Fibroblast of skin of right biceps (primary cell): ENCODE measurements at places on chromosomes 12 and 14.

DNA sequence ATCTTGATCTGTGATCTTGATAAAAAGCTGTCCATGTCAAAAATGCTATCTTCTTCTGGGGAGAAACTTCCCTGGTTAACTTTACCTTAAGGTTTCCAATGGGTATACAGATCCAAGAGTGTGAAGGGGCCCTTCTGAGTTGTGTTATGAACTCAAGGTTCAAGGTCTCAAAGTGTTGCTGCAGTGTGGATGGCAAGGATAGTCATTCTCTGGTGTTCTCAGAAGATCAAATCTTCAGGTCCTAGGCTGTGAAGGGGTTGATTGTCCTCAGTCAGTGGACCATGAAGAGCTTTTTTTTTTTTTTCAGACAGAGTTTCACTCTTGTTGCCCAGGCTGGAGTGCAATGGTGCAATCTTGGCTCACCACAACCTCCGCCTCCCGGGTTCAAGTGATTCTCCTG is 114.4 kb downstream of the SPTSSA start:
- no peak for DNase-seq

DNA sequence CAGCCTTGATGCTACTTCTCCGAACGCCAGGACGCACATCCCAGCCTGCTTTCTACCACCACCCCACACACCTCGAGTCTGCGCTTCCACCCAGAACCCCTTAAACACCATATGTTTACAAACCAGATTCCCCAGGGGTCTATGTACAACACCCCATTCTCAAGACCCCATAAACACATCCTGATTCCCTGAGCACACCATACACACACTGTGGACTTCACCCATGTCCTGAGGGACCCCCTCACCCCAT is 733 bp downstream of the TTC7B start:
- DNase-seq: no peak

DNA sequence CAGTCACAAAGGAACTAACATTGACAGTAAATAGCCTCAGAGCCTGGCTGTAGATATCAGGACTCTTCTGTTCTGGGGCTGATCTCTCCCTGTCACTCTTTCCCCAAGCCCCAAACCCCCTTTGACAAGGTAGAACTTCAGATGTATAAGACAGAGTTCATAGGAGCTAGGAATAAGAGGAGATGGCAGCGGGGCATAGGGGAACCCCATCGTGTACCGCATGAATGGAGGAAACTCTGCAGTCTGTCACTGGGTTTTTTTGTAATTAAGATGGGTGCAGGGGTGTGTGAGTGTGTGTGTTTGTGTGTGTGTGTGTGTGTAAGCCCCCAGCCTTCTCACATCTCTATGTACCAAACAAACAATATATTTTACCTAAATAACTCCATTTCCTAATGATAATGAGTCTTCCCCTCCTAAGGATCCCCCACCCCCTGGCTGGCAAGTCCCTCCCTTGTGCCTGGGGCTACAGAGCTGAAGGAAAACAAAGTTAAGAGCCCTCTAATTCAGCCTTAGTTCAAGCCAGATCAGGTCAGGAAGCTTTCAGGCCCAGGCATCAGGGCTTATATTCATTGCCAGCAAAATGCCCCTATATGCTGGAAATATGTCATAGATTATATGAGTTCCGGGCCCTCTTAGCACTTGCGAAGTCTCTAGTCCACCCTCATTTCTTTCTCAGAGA is 9.1 kb upstream of the HOXC4 start:
- DNase-seq: no peak

DNA sequence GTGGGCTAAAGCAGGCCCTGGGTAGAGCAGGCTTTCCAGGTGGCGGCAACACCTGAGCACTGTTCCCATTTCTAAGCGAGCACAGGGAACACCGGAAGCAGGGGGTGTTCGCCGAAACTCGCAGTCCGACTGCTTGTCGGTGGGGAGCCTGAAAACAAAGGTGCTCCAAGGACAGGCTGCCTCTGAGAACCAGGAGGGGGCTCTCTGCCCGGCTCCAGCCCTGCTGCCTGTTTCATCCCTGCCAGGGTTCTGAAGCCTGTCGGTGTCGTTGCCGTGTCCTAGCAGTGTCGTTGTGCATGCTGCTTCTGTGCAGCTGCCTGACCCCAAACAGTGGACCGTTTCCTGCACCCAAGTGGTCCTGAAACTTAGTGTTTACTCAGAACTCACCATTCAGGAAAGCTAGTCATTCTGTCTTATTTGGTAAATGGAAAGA is 21.8 kb downstream of the CCNK start:
- DNase-seq: no peak

DNA sequence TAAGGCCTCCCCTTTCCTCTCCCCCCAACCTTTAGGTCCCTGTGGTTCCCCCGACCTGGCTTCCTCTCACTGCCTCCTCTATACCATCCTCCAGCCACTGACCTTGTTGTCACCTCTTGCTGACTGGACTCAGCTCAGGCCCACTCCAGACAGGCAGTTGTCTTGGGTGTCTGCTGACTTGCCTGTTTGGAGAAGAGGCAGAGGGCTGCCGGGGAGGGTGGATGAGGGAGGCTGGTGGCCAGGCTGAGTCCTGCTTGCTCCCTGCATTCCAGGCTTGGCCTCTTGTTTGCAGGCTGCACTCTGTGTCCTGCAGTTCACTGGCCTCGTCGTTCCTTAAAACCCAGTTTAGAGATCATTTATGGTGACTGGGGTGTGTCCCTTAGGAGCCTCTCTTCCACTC is 31.0 kb upstream of the RD3L start:
- no peak for DNase-seq

DNA sequence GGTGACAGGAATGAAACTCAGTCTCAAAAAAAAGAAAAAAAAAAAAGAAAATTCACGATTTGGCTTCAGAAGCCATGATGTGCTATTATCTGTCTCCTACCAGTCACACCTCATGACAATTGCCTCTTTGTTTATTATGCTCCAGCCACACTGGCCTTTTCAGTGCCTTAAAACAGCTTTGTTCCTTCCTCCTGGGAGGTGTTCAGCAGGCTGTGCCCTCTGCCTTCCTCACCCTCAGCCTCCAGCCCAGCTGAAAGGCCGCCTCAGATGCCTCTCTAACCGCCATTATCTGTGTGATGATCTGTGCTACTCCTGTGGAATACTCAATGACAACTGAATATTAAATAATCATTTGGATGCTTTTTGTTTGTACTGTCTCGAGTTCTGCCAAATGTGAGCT is 8.6 kb upstream of the ARPC3 start:
- no peak for DNase-seq

GRCh38 chr12:71865757-71866536 is 26.4 kb downstream of the TBC1D15 start:
- no peak for DNase-seq

- peak; percentile 3 for DNase-seq
These were observed 19.4 kb upstream of the CNTN1 start for GRCh38 chr12:40672741-40673271.

DNA sequence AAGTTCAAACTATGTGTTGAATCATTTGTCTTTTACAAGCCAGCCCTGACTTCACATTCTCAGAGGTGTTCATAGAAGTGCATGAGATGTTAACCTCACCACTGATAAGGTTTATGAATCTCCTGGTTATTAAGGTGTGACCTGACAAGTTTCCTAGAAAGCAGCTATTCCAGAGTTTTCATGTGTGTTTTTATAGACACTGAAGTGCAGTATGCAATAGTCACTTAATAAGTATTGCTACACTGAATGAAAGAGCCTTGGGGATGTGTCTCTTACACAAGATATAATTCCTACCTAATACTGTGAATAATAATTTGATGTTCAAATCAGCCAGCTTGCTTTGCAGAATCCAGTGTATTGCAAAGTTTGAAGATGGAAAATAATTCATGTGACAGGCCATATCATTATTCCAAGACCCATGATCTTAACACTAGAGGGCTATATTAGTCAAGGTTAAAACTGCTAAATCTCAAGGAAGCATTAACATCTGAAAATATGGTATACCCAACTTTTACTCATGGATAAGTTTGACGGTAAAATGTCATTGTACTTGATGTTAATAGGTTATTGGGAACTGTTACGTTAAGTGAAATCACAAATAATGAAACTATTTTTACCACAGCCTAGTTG is 13.0 kb downstream of the SLC25A3 start:
- DNase-seq: no peak

DNA sequence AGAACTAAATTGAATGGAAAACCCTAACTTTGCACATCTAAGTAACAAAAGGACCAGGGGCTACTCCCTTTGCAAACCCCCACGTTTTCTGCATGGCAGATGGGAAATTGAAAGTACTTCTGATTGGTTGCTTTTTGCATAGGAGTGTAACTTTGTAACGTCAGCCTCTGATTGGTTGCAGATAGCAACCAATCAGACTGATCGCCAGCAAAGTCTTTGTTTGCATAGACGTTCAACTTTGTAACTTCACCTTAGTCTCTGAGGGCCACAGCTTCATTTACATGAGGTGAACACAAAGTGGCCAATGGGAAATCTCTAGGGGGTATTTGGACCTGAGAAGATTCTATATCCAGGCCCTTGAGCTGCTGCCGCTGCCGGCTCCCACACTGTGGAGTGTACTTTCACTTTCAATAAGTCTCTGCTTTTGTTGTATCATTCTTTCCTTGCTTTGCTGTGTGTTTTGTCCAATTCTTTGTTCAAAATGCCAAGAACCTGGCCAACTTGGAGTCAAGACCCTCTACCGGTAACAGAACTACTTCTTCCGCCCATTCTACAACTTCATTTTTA is 102.5 kb upstream of the PRICKLE1 start:
- DNase-seq: no peak

DNA sequence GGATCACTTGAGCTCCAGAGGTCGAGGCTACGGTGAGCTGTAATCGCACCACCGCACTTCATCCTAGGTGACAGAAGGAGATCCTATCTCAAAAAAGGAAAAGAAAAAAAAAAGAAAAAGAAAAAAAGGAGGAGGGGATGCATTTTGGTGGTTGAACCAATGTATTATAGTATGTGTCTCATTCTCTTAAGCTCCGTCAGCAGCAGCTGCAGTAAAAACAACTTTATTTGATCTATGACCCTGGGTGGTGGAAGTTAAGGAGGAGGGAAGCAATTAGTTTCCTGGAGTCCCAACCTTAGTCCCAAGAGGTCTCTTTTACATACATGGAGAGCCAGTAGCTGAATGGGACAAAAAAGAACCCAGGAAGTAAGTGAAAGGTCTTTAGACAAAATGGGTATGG is 26.8 kb upstream of the APOF start:
- no peak for DNase-seq

DNA sequence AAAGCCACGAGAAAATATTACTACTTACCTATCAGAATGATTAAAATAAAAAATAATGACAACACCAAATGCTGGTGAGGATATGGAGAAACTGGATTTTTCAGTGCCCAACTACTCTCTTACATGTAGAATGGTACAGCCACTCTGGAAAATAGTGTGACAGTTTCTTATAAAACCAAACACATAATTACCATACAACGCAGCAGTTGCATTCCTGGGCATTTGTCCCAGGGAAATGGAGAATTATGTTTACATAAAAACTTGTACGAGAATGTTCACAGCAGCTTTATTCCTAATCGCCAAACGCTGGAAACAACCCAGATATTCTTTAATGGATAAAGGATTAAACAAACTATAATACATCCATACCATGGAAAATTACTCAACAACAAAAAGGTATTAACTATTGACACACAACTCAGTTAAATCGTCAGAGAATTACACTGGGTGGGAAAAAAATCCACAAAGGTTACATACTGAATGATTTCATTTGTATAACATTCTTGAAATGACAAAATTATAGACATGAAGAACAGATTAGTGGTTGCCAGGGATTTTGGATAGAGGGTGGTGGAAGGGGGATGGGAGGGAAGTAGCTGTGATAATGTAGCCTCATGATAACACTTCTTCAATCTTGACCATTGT is 35.4 kb downstream of the TAOK3 start:
- peak; percentile 62 for DNase-seq
